ENCODE measurements at places on chromosomes 5 and 9. TPM values are rescaled to one million over a fixed set of nuclear protein-coding genes. Genes with fewer than 3 reads are reported as not detected.

MED27 gene
- 26.7 TPM for total RNA-seq

SLC34A3 gene
- total RNA-seq: not detected

DHX29 gene
- total RNA-seq: 7.3 TPM

MAMDC2 gene
- 2.2 TPM for total RNA-seq

NDUFS4 gene
- 62.4 TPM for total RNA-seq

CEL gene
- total RNA-seq: 0.58 TPM

QRFP gene
- total RNA-seq: not detected

BHMT2 gene
- total RNA-seq: not detected

GNA14 gene
- 3.4 TPM for total RNA-seq

WWC1 gene
- 70.1 TPM for total RNA-seq

SPATA31E1 gene
- total RNA-seq: not detected

SGCD gene
- total RNA-seq: not detected

NR4A3 gene
- total RNA-seq: 0.13 TPM

PCDH12 gene
- total RNA-seq: not detected

LCN15 gene
- total RNA-seq: not detected

ZNG1F gene
- total RNA-seq: 6.4 TPM

PDGFRB gene
- total RNA-seq: not detected

SURF6 gene
- 32.1 TPM for total RNA-seq

SSNA1 gene
- total RNA-seq: 184 TPM

CDX1 gene
- 6.6 TPM for total RNA-seq

MARCOL gene
- not detected for total RNA-seq

CAVIN4 gene
- total RNA-seq: 0.08 TPM

INSL6 gene
- total RNA-seq: not detected

TYRP1 gene
- total RNA-seq: not detected
